ENCODE measurements at places on chromosomes 3 and 15.

DNA sequence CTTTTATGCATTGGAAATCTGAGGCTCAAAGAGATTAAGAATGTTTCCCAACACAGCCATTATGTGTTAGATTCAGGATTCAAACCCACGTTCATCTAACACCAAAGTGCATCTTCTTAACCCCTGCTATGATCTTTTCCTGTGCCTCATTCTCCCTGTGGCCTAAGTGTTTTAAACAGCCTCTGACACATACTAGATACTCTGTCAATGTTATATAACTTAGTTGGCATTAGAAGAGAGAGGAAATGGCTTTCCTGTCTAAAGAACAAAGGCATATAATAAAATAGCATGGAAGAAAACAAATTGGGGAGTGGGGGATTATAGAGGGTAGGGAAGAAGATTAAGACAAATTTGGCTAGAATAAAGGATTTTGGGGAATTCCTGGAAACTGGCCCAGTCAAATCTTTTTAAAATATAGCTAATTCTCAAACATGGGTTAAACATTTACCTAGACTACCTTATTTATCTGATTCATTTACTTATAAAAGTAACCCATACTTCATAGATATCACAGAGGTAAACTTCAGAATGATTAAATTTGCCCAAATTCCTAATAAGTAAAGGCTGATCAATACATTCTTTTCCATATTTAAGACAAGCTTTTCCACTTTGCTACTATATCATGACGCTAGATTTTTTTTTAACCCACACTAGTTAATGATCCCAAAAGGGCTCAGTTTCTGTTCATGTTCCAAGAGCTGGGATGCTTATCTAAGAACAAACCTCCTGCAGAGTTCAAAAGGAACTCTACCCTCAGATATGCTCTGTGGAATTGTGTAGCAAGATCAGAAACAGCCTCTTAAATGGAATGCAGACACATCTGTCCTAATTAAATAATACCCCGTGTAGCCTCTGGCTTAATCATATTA, 122.9 kb upstream of the PTPRG start:
- no peak for DNase-seq

GRCh38 chr3:131349946-131350347, 31.6 kb upstream of the NUDT16 start:
- DNase-seq, result no peak

- DNase-seq, result no peak
Observed at GRCh38 chr3:126360714-126361060, 3.5 kb upstream of the KLF15 start.

DNA sequence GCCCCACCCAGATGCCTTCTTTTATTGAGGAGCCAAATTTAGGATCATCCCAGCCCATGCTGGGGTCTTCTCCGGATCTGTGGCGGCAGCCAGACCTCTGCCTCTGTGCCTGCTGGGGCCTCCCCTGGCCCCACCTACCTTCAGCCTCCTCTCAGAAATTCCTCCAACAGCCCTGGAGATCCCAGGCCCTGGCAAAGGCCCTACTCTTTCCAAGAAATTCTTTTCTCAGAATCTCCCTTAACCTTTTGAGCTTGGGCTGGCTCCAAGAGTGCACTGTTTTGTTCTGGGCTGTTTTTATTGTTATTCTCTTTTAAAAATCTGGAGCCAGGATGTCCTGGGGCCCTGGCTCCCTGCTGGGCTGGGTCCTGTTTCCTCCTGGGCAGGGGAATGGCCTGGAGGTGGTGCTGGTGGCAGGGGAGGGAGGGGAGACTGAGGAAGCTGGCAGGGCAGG, 57.8 kb downstream of the GRIP2 start:
- no peak for DNase-seq

DNA sequence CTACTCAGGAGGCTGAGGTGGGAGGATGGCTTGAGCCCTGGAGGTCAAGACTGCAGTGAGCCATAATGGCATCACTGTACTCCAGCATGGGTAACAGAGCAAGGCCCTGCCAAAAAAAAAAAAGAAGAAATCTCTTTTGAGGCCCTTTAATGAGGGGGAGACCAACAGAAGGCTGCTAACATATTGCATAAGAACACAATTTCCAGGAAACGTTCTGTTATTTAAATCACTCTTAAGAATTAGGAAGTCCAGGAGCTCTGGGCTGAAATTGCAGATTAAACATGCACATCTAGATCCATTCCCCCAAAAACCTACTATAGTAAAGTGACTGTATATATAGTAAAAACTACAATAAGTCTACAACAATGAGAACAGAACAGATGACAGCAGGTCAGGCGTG, 16.1 kb upstream of the BLM start:
- DNase-seq, result no peak

DNA sequence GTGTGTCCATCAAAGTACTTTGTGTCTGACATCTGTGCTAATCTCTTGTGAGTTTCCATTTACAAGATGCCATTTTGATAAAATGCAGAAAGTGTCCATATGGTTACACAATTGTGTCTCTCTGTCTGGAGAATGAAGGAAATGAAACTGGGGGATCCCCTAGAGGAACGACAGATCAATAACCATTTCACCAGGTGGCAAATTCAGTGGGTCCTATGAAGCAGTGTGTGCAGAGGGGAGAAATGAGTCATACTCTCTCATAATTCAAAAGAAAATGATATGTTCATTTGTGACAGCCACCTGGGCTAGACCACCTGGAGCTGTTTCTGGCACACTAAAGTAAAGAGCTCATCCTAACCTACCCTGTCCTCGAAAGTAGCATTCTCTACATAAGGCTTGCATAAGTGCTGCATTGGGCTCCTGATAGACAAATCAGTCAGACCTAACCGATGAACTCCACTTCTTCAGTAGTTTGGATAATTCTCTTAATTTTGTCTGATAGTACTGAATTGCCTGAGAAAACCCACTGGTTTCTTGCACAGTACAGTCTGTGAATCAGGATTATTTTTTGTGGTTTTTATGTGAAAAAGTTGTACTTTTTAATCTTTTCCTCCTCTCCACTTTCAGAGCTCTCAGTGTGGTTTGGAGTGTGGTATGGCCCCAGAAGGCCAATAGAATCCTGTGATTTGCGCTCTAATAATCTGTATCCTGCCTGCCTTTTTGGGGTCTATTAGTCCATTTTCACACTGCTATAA, 10.3 kb upstream of the CD47 start:
- DNase-seq, result peak; percentile 57

- no peak for DNase-seq
Observed at GRCh38 chr3:24249523-24249922, 245.1 kb downstream of the THRB start.

DNA sequence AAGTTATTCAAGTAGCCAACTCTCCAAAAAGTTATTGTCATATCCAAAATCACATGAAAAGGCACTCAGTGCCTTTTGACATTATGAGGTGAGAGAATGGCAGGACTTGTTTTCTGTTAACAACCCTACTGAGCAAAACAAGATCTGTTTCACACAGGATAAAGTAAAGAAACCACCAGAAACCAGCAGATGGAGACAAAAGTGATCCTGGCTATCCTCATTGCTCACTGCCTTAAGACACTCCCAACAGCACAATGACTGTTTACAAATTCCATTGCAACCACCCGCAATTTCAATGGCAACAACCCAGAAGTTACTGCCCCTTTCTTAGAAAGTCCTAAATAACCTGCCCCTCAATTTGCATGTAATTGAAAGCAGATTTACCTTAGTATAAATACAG, 352.6 kb upstream of the NDN start:
- DNase-seq, result no peak

DNA sequence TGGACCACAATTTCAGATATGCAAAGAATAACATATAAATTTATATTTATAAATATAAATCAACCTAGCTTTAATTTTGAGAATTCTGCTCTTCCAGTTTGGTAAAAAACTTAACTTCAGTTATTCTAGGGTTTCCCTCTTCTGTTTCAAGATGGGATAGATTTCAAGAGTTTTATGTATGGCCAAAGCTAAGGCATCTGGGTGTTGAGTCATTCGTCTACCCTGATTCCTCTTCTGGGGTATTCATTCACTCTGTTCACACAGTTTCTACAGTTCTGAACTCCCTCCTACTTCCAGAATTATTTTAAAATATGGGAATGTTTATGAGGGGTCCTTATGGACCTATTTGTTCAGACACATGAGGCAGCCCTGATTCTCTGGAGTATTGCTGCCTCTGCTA, 4.2 kb upstream of the FGF7 start:
- no peak for DNase-seq

GRCh38 chr15:89827829-89828228, 13.2 kb upstream of the ANPEP start:
- DNase-seq, result no peak

- DNase-seq, result peak; percentile 50
Observed at GRCh38 chr3:3110299-3110630, at the start of gene IL5RA. Gene IL5RA (minus strand): TSS chr3:3110374. CDS start chr3:3104984, 5,390 bp downstream.
